ENCODE measurements at places on chromosomes 11 and 22. TPM values are rescaled to one million over a fixed set of nuclear protein-coding genes. Genes with fewer than 3 reads are reported as not detected.

SCGB1A1 gene
- total RNA-seq = not detected

HBD gene
- not detected for total RNA-seq

FXYD2 gene
- total RNA-seq = 1.2 TPM

- no peak overlapping the region for H3K4me3 ChIP-seq
- H3K4me1 ChIP-seq = no peaks in the 10 kb centered on the region
- H3K27me3 ChIP-seq = no peaks in the 10 kb centered on the region
- H3K27ac ChIP-seq = no peak overlapping the region
- DNase-seq = no peak
Measured at GRCh38 chr22:25759825-25760231, 17.8 kb downstream of the MYO18B start.

GLB1L2 gene
- total RNA-seq = 26.2 TPM

GRCh38 chr22:19483481-19484244 lies 3.9 kb downstream of the CDC45 start:
- H3K27me3 ChIP-seq = no peaks in the 10 kb centered on the region
- no peaks in the 10 kb centered on the region for H3K36me3 ChIP-seq
- H3K27ac ChIP-seq = no peak overlapping the region
- H3K4me3 ChIP-seq = no peak overlapping the region
- peaks cover 8% of the 10 kb centered on the region for H3K4me1 ChIP-seq

TRIM44 gene
- 93.9 TPM for total RNA-seq
